A172 (cell line): ENCODE measurements at places on chromosomes 3 and 15.
A peak's percentile ranks its signal among the peaks of the same experiment; 100 is the strongest.

- DNase-seq: no peak
These were observed 4.4 kb downstream of the INSYN1 start for GRCh38 chr15:73748730-73749129.

DNA sequence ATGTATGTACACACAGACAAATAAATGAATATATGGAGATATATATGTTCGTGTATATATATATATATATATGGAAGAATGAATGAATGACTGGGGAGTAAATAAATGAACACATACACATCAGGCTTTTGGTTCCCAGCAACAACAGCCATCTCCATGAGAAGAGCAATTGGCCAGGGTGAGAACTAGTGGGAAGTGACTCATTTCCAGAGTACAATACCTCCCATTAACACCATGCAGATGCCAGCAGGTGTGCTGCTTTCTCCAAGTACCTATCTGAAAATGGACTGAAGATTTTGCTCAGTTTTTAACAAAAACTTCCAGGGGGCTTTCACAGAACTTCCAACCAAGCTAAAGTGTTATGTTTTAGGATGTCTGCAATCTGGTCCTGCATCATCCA is 179.8 kb upstream of the SLC2A2 start:
- DNase-seq: no peak

DNA sequence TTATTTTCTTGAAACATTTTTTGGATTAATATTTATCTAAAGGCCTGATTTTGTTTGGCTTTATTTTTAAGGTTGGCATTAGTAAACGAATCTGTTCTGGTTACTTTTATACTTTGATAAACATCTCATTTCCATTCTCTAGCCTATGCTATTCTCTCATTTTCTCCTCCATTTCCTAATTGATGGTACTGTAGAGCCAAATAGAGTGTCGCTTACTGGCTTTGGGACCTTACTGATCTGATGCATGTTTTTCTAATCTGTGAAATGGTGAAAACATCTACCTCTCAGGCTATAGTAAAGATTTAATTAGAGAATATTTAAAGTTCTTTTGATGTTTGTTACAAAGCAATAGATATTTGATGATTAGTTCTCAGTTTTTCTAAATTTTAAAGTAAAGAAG is 1.6 kb downstream of the LNP1 start:
- no peak for DNase-seq

GRCh38 chr15:62647202-62647842 is 395.2 kb upstream of the TPM1 start:
- peak; percentile 96 for DNase-seq
